ENCODE measurements at places on chromosomes 5 and 9.

DNA sequence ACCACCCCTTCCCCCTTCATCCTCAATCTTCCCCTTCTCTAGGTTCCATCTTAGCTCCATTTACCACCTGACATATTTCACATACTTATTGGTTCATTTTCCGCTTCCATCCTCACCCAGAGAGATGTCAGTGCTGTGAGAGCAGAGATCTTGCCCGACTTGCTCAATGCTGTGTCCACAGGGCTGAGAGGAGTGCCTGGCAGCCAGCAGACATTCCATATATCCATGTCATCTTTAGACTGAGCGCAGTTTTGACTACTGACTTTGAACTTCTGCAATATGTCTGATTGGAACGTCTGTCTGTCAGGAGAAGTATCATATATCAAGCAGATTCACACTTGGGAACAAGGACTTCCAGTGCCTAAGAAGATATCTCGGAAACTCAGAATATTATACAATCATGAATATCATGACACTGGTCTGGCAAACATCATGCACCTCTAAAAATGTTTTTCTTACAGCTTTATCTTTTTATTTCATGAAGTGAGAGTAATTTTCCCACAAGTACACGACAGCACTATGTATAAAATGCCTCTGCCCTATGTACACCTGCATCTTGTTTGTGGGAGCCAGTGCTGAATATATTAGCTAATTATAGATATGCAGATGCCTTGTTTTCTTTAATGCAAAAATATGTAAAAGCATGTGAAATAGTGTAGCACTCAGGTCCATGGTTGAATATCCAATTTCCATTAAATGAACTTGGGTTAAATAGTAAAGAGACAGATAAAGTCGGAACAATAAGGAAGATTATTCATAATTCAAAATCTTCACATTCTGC, 454.0 kb upstream of the DAP start:
- no peak for DNase-seq

GRCh38 chr5:68306361-68307014, 90.9 kb downstream of the PIK3R1 start:
- DNase-seq: no peak

DNA sequence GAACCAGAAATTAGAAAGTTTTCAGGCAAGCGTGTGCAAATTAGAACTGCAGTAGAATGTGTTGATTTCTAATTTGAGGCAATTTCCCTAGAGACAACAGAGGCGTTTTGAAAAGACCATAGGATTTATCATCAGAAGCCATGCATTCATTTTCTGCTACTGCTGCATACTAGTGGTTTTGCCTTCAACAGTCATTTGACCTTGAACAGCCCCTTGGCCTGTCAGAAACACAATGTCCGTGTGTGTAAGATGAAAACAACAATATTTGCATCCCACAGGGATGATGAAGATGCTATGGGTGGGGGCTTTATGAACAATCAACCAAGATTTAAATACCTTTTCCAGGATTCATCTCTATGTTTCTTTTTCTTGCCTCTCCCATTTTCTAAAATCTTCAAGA, 73.7 kb downstream of the PDE4D start:
- DNase-seq: no peak

DNA sequence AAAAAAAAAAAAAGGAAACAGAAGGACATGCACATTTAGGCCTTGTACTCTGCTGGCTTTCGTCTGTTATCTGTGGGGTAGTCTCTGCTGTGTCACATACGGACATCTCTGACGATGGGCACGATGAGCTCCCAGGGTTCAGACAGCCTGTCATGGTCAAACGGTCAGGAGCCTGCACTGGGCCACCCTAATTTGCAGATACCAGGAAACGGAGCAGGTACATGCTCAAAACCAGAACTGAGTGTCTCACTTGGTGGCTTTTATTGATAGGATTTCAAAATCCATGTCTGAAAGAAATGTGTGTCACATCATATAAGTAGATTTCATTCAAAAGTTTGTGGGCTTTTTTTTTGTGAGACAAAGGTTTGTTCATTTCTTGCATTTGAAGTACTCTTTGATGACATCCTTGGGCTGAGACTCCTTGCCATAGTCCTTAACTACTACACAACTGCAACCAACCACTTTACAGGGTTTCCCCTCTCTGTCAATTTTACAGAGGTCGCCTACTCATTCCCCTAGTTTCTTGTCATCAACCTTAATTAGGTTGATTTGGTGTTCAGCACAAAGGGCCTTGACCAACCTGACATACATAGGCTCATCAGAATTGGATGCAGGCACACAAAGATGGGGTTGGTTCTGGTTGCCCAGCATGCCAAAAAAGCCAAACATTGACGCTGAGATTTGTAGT, 9.0 kb downstream of the CKMT2 start:
- no peak for DNase-seq

DNA sequence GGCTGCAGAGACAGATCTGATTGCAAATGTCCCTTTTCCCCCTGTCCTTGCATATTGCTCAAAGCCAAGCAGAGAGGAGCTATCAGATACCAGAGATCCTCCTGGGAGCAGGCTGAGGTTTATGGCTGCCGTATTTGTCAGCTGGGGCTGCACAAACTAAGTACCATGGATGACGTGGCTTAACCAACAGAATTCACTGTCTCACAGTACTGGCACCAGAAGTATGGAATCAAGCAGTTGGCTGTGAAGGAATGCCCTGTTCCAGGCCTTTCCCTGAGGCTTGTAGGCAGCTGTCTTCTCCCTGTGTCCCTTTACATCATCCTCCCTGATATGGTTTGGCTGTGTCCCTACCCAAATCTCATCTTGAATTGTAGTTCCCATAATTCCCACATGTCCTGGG, 2.6 kb downstream of the CFAP90 start:
- no peak for DNase-seq

- no peak for DNase-seq
These were observed 71.9 kb upstream of the RANBP3L start for GRCh38 chr5:36373527-36374086.

- DNase-seq: peak; percentile 8
These were observed 601 bp upstream of the FAF2 start for GRCh38 chr5:176447591-176447977.

All from T-helper 9 cell (primary cell).